NCI-H1417 treated with DMSO at 0.1 percent for 48 hours (cell line): ENCODE measurements at places on chromosomes 13 and 19.

- no peak for DNase-seq
Observed at GRCh38 chr19:2845107-2845506, 3.8 kb downstream of the ZNF555 start.

- no peak for DNase-seq
Observed at GRCh38 chr19:9132422-9132821, 5.7 kb upstream of the OR7G3 start.

DNA sequence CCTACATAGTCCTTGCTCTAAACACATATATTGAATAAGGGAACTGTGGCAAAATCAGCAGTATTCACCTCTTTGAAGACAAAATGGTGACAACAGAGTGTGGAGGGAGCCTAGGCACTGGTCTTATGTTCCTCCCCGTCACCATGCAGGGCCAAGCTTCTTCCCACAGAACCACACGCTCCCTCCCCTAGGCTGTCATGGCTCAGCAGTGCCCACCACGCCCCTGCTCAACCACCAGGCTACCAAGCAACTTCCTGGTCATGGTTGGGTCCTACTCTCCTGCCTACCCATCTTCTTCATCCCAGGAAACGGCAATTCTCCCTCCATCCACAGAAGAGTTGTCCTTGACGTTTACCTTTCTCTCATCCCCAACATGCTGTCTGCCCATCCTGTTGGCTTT lies 126.1 kb downstream of the CRYL1 start:
- DNase-seq, result no peak

GRCh38 chr13:100443278-100443997 lies 145.2 kb downstream of the GGACT start:
- no peak for DNase-seq

DNA sequence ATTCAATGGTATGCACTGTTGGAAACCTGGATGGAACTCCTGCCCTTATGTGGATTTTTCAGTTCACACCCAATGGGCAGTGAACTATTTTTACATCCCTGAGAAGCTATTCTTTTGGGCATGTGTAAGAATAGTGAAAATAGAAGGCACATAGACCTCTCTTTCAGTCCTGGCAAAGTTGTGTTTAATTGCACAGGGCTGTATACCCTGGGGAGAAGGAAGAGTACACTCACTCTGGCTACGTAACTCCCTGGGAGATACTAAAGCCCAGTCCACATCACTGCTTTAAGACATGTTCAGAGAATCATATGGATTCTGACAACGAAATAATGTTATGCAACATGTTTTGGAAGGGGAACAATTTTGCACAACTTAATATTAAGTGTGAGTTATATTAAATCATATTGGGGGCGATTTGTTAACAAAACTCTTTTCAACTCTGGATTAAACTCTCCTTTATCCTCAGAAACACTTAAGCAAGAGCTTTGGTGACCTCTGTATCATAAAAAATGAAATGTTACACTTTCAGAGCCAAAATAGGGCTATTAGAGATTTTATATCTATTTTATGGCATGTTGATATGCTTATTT lies 166.1 kb downstream of the DCT start:
- no peak for DNase-seq
